Activated CD4-positive, alpha-beta T cell treated with anti-CD3 and anti-CD28 coated beads for 36 hours (primary cell): ENCODE measurements at places on chromosomes 2 and 18. TPM values are rescaled to one million over a fixed set of nuclear protein-coding genes. Genes with fewer than 3 reads are reported as not detected.

The SERPINB10 gene
- not detected for total RNA-seq

The LOXHD1 gene
- 0.05 TPM for total RNA-seq

The ABCA12 gene
- total RNA-seq, result not detected

The UGT1A4 gene
- total RNA-seq, result not detected

The DLX2 gene
- total RNA-seq, result not detected

The SPR gene
- 9.8 TPM for total RNA-seq

The ASB18 gene
- not detected for total RNA-seq

The HOXD9 gene
- total RNA-seq, result not detected

The AKAIN1 gene
- total RNA-seq, result not detected

The RNU2-63P gene
- 1.7 TPM for total RNA-seq
